CD4-positive, alpha-beta memory T cell (primary cell): ENCODE measurements at places on chromosomes 13 and 19.

DNA sequence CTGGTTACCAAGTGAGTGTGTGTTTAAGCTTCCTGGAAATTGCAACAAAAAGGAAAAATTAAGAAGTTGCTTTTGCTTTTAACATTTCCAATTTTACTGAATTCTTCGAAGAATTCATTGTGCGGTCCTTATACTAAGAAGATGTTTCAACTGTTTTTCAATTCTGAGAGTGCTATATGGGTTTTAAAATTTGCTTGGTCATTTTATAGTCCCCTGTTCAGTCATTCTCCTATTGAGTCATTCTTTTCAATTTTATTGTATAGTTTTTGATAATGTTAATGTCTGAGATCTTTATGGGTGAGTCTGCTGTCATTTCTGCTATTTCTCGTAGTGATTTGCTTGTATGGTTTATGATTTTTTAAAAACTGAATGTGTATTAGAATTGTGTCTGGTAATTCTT lies 26.5 kb downstream of the UBA2 start:
- DNase-seq = no peak

GRCh38 chr19:6127716-6128335 lies 7.6 kb upstream of the ACSBG2 start:
- no peak for DNase-seq

DNA sequence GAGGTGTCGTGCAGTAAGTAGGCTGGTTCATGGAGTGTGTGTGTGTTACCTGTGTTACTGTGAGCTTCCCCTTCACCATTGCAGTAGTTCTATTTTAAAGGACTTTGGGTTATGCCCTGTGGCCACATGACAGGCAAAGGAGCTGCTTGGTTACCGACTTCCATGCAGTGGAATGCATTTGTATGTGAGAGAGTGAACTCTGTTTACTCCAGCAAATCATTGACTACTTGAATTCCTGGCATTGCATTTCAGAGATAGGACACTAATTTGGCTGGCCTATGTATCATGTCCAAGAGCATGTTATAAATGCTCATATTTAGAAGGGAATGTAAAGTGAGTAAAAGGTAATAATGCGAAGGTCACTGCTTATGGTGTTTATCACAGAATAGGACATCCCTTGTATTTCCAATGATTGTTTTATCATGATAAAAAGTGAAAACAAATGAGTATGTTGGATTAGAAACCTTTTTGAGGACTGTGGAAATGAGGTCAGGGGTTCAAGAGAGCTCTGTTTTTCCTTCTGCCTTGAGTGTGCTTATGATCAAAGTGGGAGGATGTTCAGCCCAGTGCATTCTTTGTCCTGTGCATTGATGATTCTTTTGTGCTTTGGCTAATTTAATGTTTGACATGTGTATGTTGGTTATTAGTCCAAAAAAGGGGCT lies 156.5 kb downstream of the LMO7 start:
- no peak for DNase-seq

- no peak for DNase-seq
Measured at GRCh38 chr19:41861846-41862245, 1.8 kb downstream of the RPS19 start.

GRCh38 chr19:17076543-17076991 lies 990 bp downstream of the MYO9B start:
- DNase-seq = no peak

DNA sequence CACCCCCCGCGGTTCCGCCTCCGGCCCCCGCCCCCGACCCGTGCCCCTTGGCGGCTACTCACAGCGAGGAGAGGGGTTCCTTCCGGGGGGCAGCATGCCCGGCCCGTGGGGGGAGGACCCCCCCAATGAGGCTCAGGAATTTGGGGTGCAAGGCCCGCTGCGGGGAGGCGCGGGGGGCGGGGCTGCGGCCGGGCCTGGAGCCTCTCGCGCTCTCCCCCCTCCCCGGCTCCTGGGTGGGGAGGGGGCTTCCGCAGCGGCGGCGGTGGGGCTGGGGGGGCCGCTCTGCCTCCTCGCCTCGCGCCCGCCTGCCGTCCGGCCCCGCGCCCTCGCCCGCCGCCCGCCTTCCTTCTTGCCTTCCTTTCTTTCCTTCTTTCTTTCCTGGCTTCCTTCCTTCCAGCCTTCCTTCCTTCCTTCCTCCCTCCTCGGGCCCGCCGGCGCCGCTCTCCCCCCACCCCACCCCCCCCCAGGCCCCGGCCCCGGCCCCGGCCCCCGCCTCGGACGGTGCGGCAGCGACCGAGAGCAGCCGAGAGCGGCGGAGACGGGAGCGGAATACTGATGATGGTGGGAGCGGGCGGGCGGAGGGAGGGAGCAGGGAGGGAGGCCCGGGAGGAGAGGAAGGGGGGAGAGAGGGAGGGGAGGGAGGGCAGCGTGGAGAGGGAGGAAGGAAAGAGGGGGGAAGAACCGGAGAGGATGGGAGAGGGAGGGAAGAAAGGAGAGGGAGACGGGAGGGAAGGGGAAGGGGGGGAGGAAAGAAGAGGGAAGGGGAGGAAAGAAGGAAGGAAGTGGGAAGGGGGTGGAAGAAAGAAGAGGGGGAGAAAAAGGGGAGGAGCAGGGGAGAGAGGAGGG lies at the start of gene LRRC4B:
LRRC4B (minus strand) TSS at position 554 of the 846 bp plus-strand sequence. CDS start 19,597 bp downstream, outside the sequence.
- no peak for DNase-seq

DNA sequence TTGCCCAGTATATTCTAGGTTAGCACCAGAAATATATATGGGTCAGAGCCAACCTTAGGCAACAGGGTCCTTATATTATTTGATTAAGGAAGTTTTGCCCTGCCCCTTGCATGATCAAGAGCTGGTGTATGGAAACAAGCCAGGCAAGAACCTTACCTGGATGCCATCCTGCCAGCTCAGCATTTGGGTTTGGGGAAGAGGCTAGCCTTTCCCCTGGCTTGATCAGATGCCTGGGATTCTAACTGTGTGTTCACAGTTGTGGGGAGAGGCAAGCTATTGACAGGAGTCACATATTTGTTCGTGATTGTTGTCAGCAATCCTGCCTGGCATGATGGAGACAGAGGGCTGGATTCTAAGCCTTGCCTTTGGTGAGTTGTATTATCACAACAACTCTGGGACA lies 260.0 kb upstream of the DACH1 start:
- DNase-seq = no peak

GRCh38 chr13:112054616-112055015 lies 12.3 kb upstream of the SOX1 start:
- no peak for DNase-seq

- DNase-seq = peak; percentile 84
Measured at GRCh38 chr13:51584731-51585672, 740 bp downstream of the WDFY2 start.

- DNase-seq = no peak
Measured at GRCh38 chr13:67769987-67770341, 539.8 kb upstream of the PCDH9 start.

DNA sequence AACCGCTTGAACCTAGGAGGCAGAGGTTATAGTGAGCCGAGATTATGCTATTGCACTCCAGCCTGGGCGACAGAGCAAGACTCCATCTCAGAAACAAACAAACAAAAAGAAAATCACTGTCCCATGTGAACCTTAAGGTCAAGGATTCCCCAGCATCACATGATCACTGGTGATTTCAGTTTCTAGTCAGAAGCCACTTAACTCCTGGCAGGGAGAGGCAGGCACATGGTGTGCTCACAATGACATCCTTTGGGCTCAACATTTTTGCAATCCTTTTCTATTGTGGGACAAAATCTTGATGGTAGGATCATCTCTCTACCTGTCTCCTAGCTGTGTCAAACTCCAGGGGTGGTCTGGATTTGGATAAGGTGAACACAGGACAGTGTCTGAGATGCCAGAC lies 12.1 kb downstream of the AKAP8 start:
- no peak for DNase-seq

DNA sequence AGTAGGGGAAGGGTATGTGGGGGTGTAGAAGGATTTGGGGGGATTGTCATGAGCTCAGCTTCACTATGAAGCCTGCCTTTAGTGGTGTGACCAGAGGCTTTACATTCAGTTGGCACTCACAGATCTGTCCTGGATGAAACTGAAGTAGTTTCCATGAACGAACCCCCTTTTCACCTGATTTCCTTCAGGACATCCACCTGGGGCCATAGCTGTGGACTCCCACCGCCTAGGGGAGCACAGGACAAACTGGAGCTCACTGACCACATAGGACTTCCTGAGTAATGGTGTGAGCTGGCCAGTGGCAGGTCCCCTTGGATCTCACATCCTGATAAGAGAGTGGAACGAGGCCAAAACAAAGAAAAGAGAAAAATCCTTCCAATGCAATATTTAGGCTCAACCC lies 54.1 kb downstream of the MRPL57 start:
- no peak for DNase-seq

DNA sequence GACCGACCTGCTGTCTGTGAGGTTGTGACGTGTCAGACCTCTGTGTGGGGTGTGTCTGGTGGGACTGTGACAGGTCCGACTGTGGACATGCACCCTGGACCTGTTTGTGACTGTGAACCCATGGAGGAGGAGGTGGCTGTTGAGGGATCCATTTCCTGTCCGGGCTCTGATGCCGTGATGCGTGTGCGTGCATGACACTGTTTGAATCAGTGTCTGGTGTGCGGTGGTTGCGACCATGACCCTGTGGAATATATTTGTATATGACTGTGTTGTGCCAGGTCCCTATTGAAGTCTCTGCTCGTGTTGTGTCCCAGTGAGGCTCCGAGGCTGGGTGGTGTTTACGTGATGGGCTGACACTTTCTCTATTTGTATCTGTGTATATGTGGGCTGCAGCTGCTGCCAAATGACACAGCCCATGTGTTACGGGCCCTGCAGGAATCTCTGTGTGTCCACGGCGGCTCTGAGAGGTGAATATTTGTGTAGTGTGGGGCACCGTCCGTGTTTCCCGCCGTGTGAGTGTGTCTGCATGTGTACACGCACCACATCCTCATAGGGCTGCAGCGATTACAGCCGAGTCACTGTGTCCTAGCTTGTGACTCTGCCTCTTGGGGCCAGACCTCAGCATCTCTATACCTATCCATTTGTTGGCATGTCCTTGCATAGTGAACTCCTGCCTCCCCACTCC lies 18.3 kb downstream of the CCDC97 start:
- no peak for DNase-seq

- DNase-seq = no peak
Measured at GRCh38 chr13:24180750-24181377, 20.3 kb downstream of the SPATA13 start.

DNA sequence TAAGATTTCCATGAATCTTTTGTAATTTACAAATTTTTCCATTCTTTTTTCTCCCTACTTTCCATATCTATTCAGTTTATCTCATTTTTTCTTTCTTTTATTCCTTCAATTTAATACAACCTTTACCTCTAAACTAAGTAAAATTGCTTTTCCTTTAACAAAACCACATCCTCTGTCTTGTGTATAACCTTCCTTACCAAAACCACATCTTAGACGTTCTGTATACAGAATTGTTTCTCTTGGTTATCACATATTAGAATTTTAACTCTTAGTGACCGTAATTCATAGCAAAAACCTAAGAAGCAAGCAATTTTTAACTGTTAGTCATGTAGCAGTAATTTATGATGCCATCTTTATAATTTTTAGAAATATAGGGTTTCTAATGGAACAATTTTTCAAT lies 15.0 kb downstream of the PPP5C start:
- peak; percentile 74 for DNase-seq

DNA sequence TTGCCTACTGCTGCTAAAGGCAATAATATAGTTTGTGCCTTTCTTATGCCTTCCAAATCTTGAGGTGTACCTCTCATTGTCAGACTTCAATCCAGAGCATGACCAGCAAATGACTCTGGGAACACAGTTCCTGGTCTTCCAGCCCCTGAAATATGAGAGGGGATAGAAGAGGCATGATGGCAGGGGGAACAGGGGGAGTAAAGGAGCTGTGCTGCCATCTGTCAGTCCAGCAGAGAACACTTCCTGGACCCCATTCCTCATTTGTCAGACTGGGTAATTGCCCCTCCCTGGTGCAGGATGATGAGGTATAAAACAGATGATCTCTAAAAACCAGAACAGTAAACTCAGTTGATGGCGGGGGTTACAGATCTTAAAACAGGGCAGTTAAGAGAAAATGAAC lies 618.7 kb downstream of the DIAPH3 start:
- DNase-seq = no peak

DNA sequence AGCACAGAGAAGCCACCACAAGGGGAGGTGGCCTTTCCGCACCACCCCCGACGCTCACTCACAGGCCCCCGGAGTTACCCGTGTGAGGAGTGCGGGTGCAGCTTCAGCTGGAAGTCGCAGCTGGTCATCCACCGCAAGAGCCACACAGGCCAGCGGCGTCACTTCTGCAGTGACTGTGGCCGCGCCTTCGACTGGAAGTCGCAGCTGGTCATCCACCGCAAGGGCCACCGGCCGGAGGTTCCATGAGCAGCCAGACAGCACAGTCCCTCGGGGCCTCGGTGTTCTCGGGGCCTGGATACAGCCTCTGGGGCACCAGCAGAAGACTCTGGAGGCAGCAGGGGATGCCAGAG lies 4.3 kb downstream of the ZNF446 start:
- DNase-seq = no peak

DNA sequence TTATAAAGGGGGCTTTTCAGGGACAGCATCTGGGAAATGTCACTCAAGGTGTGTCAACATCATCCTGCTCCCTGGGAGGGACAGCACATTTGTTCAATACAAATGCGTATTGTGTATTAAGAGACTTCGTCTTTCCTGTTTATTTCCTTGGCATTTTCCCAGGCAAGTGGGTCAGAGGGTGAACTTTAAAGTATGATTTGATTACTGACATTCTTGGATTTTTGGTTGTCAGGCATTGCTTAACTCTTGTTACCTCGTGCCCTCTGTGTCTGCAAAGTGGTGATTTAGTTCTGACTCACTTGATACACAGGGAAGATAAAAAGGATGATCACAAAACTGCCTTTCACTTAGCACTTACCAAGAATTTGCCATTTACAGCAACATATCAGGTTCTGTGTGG lies 292.7 kb downstream of the SUCLA2 start:
- DNase-seq = no peak

GRCh38 chr13:78540058-78540457 lies 63.3 kb downstream of the POU4F1 start:
- DNase-seq = no peak

- no peak for DNase-seq
Measured at GRCh38 chr13:97460004-97460775, 26.2 kb downstream of the RAP2A start.

DNA sequence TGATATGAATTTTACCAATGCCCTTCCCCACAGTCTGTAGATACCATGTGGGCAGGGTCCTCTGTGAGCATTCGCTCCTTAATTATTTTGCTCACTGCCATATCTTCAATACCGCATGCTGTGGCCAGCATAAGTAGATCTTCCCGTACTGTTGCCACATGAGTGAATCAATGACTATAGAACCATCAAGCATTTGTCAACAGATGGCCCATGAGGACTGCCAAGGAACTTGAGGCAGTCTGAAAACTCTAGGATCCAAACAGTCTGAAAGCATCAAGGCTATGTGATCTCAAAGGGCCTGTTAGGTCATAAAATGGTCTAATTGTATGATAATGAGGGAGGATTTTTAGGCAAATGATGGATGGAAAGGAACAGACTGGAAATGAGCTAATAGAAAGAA lies 27.4 kb upstream of the GPR12 start:
- DNase-seq = no peak

GRCh38 chr13:111893607-111894443 lies 173.1 kb upstream of the SOX1 start:
- DNase-seq = no peak

GRCh38 chr13:82245860-82246259 lies 1636.4 kb downstream of the SLITRK1 start:
- DNase-seq = no peak

GRCh38 chr19:18830488-18830887 lies 1.3 kb upstream of the UPF1 start:
- DNase-seq = no peak

- DNase-seq = no peak
Measured at GRCh38 chr13:60000081-60000480, 163.6 kb downstream of the DIAPH3 start.
